Hindlimb muscle (tissue), 1 donor: ENCODE measurements at places on chromosomes 1 and 21. TPM values are rescaled to one million over a fixed set of nuclear protein-coding genes. Genes with fewer than 3 reads are reported as not detected.

DNA sequence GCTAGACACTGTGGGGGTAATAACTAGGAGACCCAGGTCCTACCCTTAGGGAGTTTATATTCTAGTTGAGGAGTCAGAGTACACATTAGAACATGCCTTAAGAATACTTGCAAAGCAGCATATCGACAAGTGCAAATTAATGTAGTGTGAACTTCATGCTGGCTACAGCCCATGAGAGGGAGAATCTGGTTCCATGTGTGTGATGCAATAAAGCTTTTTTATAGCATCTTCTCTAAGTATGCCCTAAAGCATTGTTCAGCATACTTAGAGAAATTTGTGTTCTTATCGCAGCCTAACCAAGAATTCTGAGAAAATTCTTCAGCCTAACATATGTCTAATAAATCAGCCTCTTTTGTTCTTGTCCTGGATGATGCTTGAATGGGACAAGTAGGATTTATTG, 95.5 kb downstream of the SDCCAG8 start:
- DNase-seq: no peak

DNA sequence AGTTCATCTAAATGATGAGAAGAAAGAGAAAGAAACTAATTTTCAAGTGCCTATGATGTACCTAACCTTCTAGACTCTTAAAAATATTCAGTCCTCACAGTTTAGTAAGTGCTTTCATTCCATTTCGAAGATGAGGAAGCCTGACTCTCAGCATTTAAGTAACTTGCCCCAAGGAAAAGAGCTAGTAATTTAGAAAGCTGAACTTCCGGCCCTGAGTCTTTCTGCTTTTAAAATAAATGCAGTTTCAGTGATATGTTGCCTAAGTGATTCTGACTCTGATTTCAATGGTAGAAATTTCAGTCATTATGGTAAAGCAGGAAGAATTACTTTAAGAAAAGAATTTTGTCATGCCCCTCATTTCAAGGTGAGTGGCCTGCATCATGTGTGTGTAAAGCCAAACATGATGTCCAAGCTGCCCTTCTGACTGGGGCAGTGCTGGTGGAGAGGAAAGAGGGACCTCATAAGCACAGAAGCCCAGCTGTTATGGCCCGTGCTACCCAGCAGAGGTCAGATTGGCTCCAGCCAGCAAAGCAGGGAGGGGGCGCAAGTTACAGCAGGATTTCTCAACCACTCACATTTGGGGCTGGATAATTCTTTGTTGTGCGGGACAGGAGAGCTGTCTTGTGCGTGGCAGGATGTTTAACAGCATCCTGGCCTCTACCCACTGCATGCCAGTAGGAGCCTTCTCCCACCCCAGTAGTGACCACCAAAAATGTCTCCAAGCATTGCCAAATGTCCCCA, 10.7 kb downstream of the ATP1A4 start:
- DNase-seq: peak; percentile 26

Gene CPT2
- polyA plus RNA-seq: 12.9 TPM

DNA sequence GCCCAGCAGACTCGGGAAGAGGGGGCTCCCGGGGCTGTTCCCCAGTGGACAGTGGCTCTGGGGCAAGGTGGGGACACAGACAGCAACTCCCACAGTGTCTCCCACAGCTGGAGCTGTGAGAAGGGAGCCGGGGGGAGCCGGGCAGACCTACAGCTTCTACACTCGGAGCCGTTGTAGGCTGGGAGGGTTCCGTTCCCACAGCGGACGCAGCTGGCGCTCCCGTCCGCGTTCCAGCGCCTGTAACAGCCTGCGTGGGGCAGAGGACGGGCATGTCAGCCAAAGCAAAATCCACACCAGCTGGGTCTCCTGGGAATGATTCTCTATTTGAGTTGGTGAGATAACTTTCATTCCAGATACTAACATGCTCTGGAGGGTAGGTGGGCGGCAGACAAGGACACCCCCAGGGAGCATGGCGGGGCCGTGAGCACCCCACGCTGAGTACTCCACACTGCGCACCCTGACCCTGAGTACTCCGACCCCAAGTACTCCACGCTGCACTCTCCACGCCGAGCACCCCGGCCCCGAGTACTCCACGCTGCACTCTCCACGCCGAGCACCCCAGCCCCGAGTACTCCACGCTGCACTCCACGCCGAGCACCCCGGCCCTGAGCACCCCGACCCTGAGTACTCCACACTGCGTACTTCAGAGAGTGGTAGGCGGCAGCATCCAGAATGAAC, 13.4 kb upstream of the RNF223 start:
- no peak for DNase-seq

- DNase-seq: no peak
Measured at GRCh38 chr1:1341549-1342021, 7.6 kb downstream of the DVL1 start.

GRCh38 chr1:67149179-67149770, 14.5 kb upstream of the C1orf141 start:
- peak; percentile 61 for DNase-seq

DNA sequence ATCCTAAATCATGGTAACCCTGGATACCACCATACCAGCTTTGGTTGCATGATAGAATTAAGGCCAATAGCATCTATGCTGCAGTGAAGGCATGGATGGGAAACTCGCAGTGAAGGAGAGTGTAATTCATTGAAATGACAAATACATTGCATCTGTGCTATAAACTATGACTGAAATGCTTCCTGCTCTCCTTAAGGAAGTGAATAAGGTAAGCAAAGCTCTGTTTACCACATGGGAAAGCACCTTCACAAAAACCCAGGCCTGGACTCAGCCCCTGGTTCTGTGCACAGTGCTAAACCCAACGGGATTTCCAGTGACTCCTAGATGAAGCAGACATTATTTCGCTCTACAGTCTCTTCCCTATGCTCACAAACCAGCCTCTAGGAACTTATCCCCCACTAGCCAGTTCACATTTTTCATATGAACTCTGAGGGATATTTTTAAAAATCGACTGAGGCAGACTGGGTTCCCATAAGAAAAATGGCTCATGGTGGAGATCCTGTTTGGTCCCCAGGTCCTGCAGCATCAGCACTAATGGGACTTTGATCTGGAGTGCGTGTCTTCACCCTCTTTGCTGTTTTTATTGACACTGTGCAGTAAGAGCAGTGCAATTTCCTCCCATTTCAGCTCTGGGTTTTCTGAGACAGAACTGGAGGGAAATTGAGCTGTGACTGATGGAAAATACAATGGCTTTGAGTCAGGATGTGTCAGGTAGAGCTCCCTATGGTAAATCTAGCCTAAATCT, 362.7 kb downstream of the SIPA1L2 start:
- no peak for DNase-seq

Gene NR5A2
- 3.0 TPM for polyA plus RNA-seq

- no peak for DNase-seq
Measured at GRCh38 chr1:218521414-218522169, 176.5 kb downstream of the TGFB2 start.

GRCh38 chr1:103448560-103448959, 76.9 kb upstream of the RNPC3 start:
- DNase-seq: no peak

GRCh38 chr1:197327776-197328364, 59.8 kb downstream of the CRB1 start:
- DNase-seq: no peak

GRCh38 chr1:53110370-53111072, 31.9 kb downstream of the SLC1A7 start:
- DNase-seq: no peak

DNA sequence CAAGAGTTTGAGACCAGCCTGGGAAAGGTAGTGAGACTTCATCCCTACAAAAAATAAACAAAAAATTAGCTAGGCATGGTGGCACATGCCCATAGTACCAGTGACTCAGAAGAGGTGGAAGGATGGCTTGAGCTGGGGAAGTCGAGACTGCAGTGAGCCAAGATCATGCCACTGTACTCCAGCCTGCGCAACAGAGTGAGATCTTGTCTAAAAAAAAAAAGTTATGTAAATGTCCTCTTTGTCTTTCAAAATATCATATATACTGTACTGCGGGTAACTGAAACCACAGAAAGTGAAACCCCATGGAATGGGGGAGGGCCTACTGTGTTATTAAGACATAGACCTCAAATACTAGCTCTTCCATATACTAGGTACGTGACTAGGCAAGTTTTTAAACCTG, 20.8 kb downstream of the ACADM start:
- no peak for DNase-seq
